BJ (cell line): ENCODE measurements at places on chromosomes 3 and 15. TPM values are rescaled to one million over a fixed set of nuclear protein-coding genes. Genes with fewer than 3 reads are reported as not detected.

MEX3B gene
- polyA plus RNA-seq = 2.7 and 4.9 TPM in 2 replicates

SCG3 gene
- not detected in 2 replicates for polyA plus RNA-seq

TGM5 gene
- not detected in 2 replicates for polyA plus RNA-seq

GOLGA8S gene
- polyA plus RNA-seq = 0.01 and 0.04 TPM in 2 replicates

ZNF445 gene
- polyA plus RNA-seq = 2.6 and 2.7 TPM in 2 replicates

ATG7 gene
- polyA plus RNA-seq = 26.2 and 32.6 TPM in 2 replicates

CD200 gene
- polyA plus RNA-seq = 0.10 and 0.12 TPM in 2 replicates

DNA sequence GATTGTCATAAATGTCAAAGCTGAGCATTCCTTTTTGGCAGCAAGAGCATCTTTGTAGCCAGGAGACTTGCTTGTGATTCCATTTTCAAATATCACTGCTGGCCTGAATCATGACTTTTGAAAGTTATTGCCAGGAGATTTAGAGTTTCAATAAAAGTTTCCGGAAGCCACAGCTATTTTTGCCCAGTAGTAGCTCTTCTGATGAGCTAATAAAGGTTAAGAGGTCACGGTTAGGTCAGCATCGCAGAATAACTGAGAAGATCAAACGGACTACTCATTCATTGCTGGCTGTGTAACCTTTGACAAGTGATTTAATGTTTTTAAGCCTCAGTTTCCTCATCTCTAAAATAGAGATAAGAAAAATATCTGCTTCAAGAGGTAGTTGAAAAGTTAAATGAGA is 105.1 kb upstream of the ETV5 start:
- no peak for DNase-seq

- peak; percentile 79 for DNase-seq
Observed at GRCh38 chr3:120449701-120450599, 842 bp downstream of the FSTL1 start.

GRCh38 chr15:64622410-64623260 is 152.8 kb downstream of the RBPMS2 start:
- no peak for DNase-seq

DNA sequence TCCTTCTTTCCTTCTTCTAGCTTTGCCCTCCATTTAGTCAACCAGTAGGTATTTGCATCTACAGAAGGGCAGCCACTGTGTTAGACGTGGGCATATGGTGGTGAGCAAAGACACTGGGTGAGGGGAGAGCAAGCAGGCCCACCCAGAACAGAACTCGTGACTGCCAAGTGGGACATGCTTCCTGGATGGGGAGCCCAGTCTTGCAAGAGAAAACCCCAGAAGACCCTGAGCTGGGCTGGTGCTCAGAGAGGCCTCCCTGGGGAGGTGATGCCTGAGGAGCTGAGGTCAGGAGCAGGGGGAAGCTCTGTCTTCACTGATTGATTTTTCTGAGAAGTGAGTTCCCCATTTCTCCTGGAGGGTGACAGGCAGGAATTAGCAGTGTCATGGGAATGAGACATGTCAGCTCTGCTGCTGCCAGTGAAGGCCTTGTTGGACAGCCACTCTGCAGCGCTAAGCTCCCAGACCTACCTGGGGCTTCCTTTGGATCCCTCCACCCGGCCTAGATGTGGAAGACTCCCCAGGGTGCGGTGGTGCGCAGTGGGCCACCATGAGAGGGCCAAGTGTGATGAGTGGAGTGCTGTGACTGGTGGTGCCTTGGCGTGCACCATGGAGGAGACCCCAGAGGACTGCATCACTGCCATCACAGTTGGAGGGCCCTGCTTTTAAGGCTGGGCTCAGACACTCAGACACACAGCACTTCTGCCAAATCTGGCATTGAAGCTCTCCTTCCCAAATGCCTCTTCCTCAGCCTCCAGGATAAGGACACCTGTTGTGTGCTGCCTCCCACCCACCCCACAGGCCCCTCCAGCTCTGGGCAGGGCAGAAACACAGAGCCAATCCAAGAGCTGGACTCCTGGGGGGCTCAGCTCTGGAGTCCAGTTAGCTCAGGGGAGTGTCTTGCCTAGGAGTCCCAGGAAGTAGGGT is 40.0 kb upstream of the TOPBP1 start:
- no peak for DNase-seq

- DNase-seq = no peak
Observed at GRCh38 chr3:41143421-41144031, 55.8 kb upstream of the CTNNB1 start.

DNA sequence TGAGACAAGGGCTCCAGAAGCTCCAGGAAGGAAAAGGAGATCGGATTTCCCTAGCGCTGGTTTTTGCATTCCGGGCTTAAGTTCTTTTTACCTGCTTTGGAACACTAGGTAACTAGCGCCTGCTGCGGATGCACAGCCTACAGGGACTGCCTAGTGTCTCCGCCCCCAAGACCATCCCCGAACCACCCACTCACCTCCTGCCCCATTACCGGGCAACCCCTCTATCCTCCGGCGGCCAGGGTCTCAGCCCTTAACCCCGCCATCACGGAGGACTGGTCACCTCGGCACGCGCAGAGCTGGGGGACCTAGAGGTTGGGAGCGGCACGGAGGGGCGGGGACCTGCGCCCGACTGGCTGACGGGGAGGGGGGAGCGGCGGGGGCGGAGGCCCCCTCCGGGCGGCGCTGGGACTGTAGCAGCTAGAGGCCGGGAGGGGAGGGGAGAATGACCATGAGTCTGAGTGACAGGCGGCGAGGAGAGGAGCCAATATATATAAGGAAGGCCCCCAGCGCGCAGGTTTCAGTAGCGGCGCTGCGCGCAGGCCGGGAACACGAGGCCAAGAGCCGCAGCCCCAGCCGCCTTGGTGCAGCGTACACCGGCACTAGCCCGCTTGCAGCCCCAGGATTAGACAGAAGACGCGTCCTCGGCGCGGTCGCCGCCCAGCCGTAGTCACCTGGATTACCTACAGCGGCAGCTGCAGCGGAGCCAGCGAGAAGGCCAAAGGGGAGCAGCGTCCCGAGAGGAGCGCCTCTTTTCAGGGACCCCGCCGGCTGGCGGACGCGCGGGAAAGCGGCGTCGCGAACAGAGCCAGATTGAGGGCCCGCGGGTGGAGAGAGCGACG is at the start of gene DLL4:
DLL4 (plus strand) TSS at position 520 of the 839 bp plus-strand sequence. CDS start 329 bp downstream, outside the sequence.
- no peak for DNase-seq

DNA sequence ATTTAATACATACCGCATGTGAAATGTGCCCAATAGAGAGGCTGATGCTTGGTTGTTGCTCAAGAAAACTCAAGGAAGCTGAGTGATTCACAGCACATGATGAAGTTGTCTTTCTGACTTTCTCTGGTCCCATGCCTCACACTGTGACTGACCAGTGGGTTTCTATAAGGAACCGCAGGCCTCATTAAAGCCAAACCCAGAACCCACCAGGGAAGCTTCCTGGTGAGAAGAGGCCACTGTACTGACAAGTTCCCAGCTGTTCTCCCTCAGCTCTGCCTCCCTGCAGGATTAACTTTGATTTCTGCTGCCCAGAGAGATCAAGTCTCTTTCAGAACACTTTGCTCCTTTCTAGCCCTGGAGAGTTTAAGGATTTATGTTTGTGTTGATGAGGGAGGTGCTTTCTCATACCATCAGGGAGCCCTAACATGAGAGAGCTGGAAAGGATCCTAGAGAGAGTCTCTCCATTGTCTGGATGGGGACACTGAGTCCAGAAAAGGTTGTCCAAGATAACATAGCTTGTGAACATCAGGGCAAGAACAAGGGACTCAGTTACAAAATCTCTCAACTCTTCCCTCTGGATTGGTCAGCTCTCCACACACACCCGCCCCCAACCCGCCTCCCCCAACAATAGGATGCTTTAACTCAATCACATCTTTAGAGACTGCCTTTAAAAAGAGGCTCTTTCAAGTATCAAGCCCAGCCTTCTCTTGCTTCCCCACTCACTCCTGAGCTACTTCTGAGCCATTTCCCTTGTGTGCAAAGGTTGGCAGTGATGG is 303.2 kb upstream of the TLE3 start:
- no peak for DNase-seq

GRCh38 chr3:23685541-23686258 is 120.1 kb upstream of the UBE2E1 start:
- DNase-seq = peak; percentile 87

- no peak for DNase-seq
Observed at GRCh38 chr3:143307613-143308183, 188.1 kb downstream of the CHST2 start.

GRCh38 chr3:8622873-8623691 is 21.5 kb downstream of the SSUH2 start:
- no peak for DNase-seq
